Activated T-helper 9 cell treated with anti-CD3 and anti-CD28 coated beads, Interleukin-2, amount 50 U/mL, for 16 hours (primary cell): ENCODE measurements at places on chromosomes 1 and 21.

DNA sequence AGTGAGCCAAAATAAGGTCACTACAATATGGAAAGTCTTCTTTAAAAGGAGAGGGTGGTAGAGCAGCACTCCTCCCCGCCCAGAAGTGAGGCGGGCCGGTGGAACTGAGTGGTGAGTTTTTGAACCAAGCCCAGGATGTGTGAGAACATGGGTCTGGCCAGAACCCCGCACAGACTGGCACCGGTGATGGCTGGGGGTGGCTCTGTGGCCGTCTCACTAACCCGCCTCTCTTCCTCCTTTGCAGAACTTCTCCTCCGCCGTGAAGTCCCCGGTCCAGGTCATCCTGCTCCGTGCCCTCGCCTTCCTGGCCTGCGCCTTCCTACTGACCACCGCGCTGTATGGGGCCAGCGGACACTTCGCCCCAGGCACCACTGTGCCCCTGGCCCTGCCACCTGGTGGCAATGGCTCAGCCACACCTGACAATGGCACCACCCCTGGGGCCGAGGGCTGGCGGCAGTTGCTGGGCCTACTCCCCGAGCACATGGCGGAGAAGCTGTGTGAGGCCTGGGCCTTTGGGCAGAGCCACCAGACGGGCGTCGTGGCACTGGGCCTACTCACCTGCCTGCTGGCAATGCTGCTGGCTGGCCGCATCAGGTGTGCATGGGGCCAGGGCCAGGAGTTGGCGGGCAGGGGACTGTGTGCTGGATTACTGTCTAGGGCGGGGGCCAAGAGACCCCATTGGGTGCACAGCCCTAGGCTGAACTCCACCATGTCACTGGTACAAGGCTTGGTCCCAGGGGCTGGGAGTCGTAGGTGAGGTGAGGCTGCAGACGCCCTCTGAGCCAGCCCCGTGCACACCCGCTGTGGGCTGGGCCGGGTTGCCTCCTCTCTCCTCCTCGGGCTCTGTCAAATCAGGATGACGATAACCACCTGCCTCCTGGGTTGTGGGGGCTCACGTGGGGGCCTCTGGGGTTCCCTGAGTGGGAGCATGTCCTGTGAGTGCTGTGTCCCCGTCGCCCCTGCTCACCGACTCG, 12.4 kb downstream of the TMEM201 start:
- no peak for DNase-seq

GRCh38 chr1:221118176-221118937, 239.1 kb downstream of the HLX start:
- DNase-seq, result no peak

- DNase-seq, result no peak
Observed at GRCh38 chr1:55069280-55069679, 29.9 kb downstream of the PCSK9 start.

DNA sequence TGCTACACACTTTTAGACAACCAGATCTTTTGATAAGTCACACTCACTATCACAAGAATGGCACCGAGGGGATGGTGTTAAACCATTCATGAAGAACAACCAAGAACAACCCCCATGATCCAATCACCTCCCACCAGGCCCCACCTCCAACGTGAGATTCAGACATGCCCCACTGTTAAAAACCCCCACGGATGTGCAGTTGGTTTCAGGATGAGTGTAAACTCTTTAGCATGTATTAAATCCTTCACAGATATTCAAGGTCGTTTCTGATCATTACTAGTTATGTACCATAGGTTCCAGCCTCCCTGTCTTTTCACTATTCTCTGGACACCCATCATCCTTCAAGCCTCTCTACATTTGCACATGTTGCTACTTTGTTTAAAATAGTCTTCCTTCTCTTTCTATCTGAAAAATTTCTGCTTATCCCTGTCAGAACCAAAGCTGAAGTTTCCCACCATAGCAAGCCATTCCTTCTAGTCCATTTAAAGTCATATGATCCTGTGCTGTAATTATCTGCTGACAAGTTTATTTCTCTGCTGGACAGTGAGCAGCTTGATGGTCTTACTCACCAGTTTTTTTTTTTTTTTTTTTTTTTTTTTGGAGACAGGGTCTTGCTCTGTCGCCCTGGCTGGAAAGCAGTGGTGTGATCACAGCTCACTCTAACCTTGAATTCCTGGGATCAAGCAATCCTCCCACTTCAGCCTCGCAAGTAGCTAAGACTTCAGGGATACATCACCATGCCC, 36.8 kb downstream of the MAP10 start:
- no peak for DNase-seq

- DNase-seq, result no peak
Observed at GRCh38 chr1:22949822-22950331, 22.8 kb downstream of the LACTBL1 start.

DNA sequence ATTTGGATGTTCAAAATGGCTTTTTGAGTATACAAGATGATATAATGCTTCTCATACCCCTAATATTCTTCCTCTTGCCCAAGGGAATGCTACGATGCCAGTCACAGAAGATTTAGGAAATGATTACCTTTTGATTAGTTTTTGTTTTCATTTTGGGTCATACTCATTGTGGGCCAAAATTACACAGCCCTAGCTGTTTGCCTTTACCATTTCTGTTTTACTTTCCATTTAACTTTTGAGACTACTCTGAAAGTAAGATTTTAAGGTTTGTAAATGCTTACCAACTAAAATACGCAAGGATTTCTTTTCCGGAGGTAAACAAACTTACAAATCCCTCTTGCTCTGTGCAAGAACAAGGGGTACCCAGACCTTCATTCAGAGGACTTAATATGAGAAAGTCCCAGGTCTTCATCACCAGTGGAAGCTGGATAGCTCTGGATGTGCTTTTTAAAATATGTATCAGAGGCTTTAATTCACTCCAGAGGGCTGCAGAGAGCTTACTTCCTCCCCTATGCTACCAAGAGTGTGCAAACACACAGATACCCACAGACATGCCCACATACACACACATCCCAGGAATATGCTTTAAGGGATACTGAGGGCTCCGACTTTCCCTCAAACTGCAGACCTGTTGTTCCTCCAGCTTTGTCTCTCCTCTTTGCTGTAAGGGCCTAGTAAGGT, 631.4 kb downstream of the SMYD3 start:
- DNase-seq, result no peak

GRCh38 chr1:99788896-99789295, 22.5 kb upstream of the FRRS1 start:
- no peak for DNase-seq
